ENCODE measurements at places on chromosomes 2 and 18.

- no peak for DNase-seq
Observed at GRCh38 chr18:12410081-12410481, 2.4 kb downstream of the PRELID3A start.

- peak; percentile 65 for DNase-seq
Observed at GRCh38 chr18:75785206-75785605, 357.7 kb upstream of the SMIM21 start.

DNA sequence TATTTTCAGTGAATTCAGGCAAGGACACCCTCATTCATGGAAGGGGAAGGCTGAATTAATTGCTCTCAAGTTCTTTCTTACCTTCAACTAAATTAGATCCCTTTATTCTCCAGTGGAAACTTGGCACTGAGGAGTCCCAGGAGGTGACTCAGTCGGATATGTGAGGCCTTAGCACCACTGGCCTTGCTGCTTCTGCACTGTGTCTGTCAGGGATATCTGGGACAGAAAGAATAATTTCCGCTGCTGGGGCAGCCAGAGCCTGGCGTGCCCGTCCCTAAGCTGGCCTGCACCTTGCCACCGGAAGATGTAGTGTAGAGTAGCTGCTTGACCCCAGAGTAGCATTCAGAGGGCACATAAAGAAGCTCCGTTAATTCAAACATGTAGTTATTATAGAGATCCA is 53.4 kb downstream of the LIMS1 start:
- DNase-seq = peak; percentile 18

GRCh38 chr2:190301032-190301431 is 18.6 kb downstream of the HIBCH start:
- DNase-seq = no peak

- peak; percentile 73 for DNase-seq
Observed at GRCh38 chr2:200615247-200615646, 29.4 kb downstream of the AOX1 start.

All from MV-4-11 (cell line).